Kidney capillary endothelial cell (primary cell): ENCODE measurements at places on chromosomes 1 and 21.

GRCh38 chr1:55055084-55055882 lies 15.9 kb downstream of the PCSK9 start:
- no peak for DNase-seq

GRCh38 chr1:231748760-231749415 lies 122.3 kb downstream of the DISC1 start:
- DNase-seq = no peak

DNA sequence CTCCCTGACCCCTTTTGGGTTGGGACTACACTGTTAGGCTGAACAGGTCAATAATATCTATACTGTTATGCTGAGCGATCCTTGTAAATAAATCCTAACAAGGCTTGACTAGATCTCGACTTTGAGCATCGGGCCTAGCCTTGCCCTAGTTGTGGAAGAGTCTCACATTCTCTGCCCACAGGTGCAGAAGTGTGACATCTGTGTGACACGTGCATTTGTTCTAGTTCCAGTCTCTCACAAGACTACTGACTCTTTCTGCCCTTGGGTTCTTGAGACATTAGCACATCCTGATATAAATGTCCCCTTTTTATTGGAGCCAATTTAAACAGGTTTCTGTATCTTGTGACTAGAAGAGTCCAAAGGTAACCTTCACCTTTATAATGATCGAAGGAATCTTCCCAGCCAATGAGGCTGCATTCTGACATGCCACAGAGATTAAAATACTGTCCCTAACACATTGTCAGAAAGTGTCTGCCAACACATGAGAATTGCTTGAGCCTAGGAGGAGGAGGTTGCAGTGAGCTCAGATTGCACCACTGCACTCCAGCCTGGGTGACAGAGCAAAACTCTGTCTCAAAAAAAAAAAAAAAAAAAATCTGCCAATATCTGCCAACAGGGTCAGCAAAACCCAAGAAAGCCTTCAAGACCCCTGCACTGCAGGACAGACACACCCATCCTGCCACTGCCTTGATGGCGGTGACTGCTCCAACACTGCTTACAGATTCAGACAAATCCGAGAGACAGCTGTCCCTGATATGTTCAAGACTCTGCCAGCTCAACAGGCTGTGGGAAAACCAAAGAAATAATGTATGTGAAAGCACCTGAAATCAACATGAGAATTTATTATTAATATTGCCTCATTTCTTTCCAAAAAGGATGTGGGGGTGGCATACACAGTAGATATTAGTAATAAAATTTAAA lies 56.5 kb upstream of the PSEN2 start:
- DNase-seq = no peak

DNA sequence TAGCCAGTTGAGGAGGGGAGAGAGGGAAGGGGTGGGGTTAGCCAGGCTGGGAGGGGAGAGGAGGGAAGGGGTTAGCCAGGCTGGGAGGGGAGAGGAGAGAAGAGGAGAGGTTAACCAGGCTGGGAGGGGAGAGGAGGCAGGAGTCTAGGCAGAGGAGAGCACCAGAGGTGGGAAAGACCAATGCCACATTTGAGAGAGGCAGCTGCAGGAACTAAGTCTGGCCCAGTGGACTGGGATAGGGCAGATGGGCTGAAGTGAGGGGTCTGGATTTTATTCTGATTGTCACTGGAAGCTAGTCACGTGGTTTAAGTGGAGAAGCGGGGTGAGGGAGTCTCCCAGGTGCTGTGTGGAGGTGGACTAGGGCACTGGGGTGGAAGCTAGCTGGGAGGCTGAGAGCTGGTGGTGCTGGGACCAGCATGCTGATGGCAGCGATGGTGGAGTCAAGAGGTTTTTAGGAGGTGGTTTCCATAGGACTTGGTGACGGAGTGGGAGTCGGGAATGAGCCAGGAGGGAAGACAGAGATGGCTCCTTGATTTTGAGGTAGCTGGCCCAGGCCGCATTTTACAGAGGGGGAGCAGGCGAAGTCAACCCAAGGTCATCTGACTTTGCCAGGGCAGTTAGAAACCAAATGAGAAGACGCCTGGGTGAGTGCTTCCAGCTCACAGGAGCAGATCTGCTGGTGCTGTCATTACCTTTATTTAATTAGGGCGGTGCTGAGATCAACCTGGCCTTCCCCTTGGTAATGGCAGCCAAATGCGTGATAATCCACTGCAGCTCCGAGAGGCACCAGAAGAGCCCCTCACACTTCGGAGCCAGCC lies 42.8 kb downstream of the DISP3 start:
- DNase-seq = no peak

DNA sequence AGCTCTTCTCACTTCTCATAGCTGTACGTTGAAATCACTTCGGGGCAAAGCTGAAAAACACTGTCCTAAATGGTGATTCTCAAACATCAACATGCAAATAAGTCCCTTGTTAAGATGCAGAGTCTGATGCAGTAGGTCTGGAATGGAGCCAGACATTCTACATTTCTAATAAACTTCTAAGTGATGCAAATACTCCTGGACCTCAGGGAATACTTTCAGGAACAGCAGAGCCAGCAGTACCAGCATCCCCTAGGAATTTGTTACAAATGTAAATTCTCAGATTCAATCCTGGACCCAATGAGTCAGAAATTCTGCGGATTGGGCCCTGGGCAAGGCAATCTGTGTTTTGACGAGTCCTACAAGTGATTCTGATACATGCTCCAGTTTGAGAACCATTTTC lies 152.3 kb downstream of the PCNX2 start:
- no peak for DNase-seq

GRCh38 chr1:158286941-158287346 lies 2.8 kb upstream of the CD1C start:
- DNase-seq = no peak

GRCh38 chr1:41430582-41430981 lies 53.9 kb downstream of the EDN2 start:
- no peak for DNase-seq

DNA sequence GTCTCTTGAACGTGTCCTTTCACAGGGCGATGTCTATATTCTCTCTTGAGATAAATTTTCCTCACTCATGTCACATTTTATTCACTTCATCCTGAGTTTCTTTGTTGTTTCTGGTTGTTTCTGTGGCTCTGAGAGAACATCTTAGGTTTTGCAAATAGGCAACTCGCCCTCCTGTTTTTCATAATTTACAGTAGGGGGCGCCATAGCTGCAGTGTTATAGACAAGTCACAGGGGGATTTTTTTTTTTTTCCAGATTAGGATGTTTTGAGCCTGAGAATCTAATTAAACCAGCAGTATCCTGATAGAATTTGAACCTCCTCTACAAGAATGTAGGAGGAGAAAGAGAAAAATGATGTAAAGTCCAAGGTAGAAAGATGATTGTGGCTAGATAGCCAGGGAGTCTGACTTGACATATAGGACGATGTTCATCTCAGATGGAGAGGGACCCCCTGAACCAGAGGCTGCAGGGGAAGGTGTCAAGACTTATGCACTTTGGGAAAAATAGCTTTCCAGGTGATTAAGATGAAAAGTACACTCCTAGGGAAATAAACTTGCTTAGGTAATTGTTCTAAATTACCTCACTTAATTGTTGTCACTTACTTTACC lies 76.3 kb downstream of the ZP4 start:
- DNase-seq = no peak

GRCh38 chr1:212310383-212310782 lies 25.2 kb downstream of the PPP2R5A start:
- DNase-seq = no peak

- no peak for DNase-seq
These were observed 22.3 kb downstream of the NOL9 start for GRCh38 chr1:6531996-6532395.
